ENCODE measurements at places on chromosomes 1 and 21.

GRCh38 chr1:54325703-54326461, 80.3 kb downstream of the SSBP3 start:
- DNase-seq, result no peak

DNA sequence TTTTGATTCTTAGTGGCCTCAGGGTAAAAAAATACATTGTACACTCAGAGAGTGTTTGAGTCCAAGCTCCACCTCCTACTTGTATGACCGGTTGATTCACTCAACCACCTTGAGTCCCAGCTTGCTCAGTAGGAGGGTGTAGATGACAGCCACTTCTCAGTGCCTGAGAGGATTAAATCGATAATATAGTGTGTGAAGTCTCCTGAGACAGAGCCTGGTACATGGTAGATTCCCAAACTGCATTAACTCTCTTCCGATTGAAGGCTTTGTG, 38.4 kb downstream of the NCMAP start:
- DNase-seq, result no peak

DNA sequence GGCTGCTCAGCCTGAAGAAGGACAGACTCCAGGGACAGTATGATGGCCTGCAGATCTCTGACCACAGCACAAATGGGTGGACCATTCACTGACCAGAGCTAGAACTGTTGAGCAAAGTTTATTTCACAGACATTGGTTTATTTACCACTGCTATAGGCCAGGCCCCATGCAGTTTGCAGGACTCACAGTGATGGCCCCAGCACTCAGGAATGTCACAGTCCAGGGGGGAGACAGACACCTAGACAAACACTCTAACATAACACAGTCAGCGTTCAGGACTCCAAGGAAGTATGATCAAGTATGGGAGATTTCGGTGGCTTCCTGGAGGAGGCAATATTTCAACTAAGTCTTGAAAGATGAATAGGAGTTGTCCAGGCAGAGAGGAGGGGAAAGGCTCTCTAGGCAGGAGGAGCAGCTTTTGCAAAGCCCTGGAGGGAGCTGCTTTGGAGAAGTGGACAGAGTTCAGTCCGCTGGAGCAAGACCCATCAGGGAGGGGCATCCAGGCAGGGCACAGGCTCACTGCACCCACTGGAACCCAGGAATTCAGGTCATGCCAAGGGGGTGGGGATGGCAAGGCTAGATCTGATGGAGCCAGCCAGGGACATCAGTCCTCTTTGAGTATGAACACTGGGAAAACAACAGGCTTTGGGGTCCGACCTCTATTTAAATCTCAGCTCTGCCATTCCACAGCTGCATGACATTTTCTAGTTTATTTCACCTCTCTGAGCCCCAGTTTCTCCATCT, 454.3 kb downstream of the MATN1 start:
- no peak for DNase-seq

GRCh38 chr1:8382608-8383505, 64.9 kb downstream of the SLC45A1 start:
- peak; percentile 11 for DNase-seq

DNA sequence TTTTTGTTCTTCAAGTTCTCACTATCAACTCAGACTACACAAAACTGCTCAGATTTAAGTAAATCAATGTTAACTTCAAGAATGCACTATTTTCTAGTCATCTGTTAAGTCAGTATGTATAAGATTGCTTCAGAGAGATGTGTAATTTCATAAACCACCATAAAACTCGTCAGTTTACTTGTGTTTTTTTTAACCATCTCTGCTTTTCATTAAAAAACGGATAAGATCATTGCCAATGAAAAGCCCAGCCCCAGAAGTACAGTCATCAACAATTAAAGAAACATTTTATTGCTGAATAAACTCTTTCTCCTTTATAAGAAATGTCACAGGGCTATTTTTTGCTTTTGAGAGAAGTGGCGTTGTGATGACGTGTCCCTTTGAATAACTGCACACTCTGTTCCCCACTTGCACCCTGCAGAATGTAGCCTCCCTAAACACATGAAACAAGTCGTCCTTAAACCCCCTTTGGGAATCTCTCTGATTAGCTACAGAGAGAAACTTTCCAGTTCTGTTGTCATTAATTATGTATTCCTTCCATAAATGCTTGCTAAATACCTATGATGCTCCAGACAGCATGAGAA, 202.7 kb upstream of the FOXD3 start:
- no peak for DNase-seq

Data from CD4-positive, alpha-beta T cell treated with Interleukin-4 for 4 hours (primary cell).